ENCODE measurements at places on chromosomes 13 and 19. TPM values are rescaled to one million over a fixed set of nuclear protein-coding genes. Genes with fewer than 3 reads are reported as not detected.

DACT3 gene
- 9.4 TPM for total RNA-seq

ZNF808 gene
- 21.5 TPM for total RNA-seq

LILRB4 gene
- not detected for total RNA-seq

SHD gene
- 15.7 TPM for total RNA-seq

LSM14A gene
- total RNA-seq, result 126 TPM

ZNF426 gene
- total RNA-seq, result 29.9 TPM

SERPINE3 gene
- total RNA-seq, result not detected

DNA sequence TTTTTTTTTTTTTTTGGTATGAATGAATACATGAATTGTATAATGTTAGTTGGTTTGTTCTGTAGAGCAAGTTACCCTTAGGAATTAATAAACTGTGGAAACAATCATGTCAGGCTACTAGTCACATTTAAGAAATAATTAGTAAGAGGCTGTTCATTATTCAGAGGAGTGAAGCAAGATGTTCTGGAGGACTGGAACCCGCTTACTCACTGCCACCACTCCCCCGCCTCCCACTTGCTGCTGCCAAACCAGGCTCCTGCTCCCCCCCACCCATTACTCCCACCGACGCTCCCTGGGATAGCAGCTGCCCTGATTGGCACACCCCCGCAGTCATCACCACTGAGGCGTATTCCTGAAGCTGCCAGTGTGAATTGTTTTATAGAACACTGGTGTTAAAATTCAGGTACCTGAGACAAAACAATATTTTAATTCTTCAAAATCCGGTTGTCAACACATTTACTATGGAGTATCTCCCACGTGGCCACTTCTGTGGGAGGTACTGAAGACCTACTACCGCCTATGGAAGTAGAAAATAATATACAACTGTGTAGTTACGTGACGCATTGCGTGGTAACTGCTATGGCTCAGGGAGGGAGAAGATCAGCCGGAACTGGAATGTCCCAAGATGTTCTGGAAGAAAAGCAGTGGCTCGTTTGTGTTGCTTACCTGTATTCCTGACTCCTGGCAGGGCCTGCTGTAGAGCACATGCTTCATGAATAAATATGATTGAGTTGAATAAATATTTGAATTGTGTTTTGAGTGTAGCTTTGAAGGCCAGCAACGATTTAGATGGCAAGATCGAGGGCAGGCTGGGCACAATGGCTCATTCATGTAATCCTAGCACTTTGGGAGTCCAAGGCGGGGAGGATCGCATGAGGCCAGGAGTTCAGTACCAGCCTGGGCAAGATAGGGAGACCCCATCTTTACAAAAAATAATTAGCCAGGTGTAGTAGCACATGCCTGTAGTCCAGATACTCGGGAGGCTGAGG lies 1.7 kb downstream of the DPY19L3 start:
- peak; percentile 12 for DNase-seq

- DNase-seq, result peak; percentile 11
Measured at GRCh38 chr19:4909156-4909896, at the start of gene UHRF1. Gene UHRF1 (plus strand): TSS chr19:4909501. CDS start chr19:4910886, 1,385 bp downstream.

DNA sequence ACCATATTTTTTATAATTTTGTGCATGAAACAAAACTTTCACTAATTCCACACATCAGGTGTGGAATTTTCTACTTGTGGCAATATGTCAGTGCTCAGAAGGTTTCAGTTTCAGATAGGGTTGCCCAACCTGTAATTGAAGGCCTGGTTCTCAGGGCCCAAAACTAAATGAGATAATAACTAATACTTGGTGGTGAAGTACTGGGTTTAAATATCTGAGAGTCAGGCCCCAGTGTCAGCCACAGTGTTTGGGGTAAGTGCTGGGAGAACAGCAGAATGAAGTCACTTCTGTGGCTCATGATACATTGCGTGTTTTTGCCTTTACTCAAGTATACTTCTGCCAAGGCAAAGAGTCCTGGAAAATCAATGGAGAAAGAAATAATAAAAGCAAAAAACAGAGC lies 5.6 kb downstream of the SAFB start:
- DNase-seq, result no peak

DNA sequence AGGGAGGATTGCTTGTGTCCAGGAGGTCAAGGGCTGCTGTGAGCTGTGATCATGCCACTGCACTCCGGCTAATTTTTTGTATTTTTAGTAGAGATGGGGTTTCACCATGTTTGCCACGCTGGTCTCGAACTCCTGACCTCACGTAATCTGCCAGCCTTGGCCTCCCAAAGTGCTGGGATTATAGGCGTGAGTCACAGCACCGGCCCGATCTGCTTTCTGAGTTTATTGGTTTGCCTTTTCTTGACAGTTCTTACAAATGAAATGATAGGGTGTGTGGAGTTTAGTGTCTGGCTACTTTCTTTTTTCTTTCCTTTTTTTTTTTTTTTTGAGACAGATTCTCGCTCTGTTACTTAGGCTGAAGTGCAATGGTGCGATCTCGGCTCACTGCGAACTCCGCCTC lies 848 bp downstream of the C19orf44 start:
- no peak for DNase-seq

DNA sequence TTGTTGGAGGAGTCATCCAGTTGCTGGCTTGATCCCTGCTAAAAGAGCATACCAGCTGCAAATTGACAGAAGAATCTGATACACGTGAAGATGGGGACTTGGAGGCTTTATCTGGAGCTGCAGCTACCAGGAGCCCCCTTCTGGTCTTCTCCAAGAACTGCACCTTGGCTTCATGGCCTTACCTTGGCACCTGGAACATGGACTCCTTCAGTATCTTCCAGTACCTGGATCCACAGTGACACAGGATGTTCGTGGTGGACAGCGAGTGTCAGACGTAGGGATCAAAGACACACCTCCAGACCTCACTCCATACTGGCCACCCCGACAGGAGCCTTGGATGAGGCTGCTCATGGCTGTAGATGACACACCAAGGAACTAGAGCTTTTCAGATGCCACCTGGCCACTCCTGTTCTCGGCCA lies 9.9 kb upstream of the ACSBG2 start:
- peak; percentile 71 for DNase-seq

DNA sequence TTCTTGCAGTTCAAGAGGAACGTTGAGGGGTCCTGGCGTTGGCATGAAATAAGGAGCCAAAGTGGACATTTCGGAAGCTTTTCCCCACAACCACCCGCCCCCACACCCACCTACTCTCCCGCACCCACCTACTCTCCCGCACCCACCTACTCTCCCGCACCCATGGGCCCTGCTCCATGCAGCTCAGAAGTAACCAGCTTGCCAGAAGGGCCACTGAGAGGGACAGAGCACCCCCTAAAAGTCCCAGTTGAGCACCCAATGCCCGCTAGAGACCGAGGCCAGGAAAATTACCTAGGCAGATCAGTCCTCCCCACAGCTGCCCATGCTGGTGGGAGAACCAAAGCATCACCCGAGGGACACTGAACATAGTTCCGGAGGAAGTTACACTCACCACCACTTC lies 11.8 kb downstream of the VSTM2B start:
- DNase-seq, result no peak

DNA sequence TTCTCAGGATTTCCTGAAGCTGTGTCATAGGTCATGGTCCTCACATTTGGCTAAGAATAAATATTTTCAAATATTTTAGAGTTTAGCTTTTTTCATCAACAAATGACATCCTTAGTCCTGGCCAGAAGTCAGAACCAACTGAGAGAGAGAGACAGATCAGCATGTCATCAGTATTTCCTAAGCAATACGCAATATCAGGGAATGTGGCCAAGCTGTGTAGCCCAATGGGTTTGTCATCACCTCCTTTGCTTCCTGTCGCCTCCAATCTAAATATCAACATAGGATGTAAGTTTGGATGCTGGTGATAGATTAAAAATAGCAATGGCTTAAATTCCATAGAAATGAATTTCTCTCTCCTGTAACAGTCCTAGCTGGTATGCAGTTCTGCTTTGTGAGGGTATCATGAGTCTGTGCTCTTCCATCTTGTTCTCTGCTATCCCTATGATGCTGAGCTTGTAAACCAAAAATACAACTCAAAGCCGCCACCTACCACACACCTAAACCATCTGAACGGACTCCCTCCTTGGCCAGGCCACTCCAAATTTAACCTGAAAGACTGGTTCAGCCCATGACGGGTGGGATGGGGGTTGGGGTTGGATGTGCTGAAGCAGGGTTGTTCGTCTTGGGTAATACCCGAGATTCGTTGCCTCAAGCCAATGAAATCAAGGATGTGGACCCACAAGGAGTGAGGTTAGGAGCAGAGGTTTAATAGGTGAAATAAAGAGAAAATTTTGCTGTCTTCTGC lies 10.0 kb upstream of the IGSF23 start:
- DNase-seq, result no peak

GRCh38 chr13:79382545-79383275 lies 23.3 kb downstream of the RBM26 start:
- no peak for DNase-seq

DNA sequence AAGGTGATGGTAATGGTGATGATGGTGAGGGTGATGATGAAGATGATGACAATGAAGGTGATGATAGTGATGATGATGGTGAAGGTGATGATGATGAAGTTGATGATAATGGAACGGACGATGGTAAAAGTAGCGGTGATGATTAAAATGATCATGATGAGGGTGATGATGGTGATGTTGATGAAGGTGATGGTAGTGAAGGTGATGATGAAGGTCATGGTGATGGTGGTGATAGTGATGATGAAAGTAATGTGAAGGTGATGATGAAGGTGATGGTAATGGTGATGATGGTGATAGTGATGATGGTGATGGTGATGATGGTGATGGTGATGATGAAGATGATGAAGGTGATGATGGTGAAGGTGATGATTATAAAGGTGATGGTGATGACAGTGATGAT lies 66.1 kb downstream of the MBD3L2B start:
- DNase-seq, result no peak

GRCh38 chr19:19749117-19749907 lies 16.4 kb upstream of the ZNF14 start:
- DNase-seq, result no peak

- peak; percentile 76 for DNase-seq
Measured at GRCh38 chr19:13051557-13052165, 51.0 kb downstream of the LYL1 start.

- peak; percentile 86 for DNase-seq
Measured at GRCh38 chr19:56111601-56112312, 9.3 kb downstream of the ZNF787 start.

DNA sequence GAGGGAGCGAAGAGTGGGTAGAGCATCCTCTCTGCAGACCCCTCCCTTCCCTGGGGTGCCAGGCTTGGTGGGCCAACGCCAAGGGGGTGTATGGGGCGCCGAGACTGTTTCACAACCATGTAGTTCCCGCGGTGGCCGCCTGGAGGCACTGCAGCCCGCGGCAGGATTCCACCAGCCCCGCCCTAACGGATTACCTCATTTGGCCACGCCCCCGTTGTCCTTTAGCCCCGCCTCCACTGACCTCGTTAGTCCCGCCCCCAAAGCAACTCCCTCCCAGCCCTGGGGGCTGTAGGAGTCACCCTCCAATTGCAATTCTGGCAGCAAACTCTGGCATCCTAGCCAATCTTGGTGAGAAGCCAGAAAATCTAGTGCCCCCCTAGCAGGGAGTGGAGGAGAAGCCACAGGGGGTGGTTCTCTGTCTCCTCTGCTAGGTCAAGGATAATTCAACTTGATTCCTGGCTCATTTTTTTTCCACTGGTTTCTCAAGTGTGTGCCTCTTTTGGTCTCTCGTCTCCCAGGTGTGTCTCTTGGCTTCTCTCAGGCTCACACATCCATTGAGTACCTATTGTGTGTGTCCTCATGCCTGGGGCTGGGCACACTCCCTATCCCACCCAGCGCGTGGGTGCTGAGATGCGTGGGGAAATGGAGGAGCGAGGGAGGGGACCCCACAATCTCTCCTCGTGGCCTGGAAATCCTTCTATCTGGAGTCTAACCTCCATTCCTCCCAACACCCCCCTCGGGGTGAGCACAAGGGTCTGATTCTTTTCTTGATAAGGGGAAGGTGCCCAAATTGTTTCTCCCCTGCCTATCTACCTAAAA lies 2.0 kb downstream of the OLFM2 start:
- DNase-seq, result peak; percentile 74

DNA sequence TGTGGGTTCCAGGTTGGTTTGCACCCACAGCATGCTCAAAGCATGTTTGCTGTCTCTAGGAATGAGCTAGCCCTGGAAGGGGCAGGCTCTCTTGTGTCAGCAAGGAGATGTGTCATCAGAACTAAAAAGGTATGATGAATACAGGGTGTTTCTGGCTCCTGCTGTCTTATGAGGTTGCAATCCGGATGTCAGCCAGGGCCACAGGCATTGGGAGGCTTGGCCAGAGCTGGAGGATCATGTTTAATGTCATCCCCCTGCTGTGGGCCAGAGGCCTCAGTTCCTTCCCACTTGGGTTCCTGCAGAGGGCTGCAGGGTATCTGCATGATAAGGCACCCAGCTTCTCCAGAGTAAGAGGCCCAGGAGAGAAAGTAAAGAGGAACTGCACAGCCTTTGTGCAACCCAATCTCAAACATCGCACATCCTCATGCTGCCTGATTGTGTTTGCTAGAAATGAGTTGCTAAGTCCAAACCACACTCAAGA lies 193.6 kb downstream of the COL4A1 start:
- no peak for DNase-seq

DNA sequence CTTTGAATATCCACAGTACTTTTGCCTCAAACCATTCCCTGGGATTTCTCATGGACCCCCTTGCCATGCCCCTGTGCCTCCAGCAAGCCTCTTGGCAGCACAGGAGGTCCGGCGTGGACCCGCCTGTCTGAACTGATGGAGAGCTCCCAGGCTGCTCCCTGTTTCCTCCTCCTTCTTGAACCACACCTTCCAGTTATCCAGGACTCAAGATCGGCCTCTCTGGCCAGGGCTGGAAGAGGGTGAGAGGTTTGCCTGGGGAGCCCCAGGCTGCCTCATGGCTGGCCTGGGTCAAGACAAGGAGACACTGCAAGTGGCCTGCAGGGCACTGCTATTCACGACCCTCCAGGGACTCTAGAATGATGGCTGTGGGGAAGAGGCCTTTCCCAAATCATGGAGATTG lies 93.6 kb upstream of the WASF3 start:
- DNase-seq, result no peak

DNA sequence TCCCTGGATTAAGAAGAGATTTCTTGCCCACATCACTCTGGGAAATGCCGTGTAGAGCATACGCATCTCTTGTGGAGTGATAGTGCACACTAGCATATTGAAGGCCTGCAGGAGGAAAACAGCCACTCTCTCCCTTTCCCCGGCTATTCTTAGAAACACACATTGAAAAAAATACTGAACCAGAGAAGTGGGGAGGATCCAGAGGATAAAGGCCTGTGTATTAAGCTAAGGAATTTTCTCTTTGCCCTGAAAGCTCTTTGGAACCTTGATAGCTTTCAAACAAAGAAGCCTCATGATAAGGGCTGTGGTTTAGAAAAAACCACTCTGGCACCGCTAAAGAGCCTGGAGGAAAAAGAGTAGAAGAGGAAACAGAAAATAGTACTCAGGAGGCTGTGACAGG lies 386.1 kb upstream of the NBEA start:
- no peak for DNase-seq

DNA sequence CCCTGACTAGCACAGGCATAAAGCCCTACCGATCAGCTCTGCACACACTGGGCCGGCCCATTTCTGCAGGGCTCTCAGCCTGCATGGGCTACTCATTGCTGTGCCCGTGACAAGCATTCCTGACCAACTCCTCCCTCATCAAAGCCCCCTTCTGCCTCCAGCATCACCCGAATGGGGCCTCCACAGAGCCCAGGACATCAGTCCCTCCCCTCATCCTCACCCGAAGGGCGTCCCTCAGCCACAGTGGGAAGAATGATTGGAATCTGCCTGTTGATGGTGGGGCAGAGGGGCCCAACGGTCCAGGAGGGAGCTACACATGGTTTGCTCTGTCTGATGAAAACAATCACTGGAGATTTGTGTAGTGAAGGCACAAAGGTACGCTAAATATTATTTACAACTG lies 43.8 kb downstream of the SERP2 start:
- no peak for DNase-seq

Data from transverse colon (tissue), 4 donors.